PC-9 (cell line): ENCODE measurements at places on chromosomes 1 and 21.
A peak's percentile ranks its signal among the peaks of the same experiment; 100 is the strongest.

GRCh38 chr1:154270833-154271232, 1.6 kb upstream of the HAX1 start:
- H3K27me3 ChIP-seq: no peaks in the 10 kb centered on the region
- H3K27ac ChIP-seq: no peak overlapping the region
- no peak for DNase-seq

- DNase-seq: no peak
- H3K27me3 ChIP-seq: no peaks in the 10 kb centered on the region
- no peaks in the 10 kb centered on the region for H3K36me3 ChIP-seq
- no peak overlapping the region for H3K27ac ChIP-seq
These were observed 317.6 kb downstream of the DPYD start for GRCh38 chr1:97603218-97603617.

DNA sequence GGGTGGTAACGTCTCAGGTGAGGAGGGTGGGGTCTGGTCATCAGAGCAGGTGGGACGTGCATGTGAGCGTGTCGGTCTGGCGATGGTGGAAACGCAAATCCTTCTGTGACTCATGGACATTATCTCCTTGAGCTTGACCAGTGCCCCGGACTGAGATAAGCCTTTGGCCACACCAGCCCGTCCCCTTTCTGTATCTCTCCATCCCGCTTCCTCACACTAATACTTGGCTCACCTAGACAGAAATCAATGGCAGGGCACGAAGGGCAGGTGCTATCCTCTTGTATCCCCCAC, 7.9 kb upstream of the AQP10 start:
- no peaks in the 10 kb centered on the region for H3K4me1 ChIP-seq
- no peaks in the 10 kb centered on the region for H3K36me3 ChIP-seq
- DNase-seq: no peak

- no peak overlapping the region for H3K27ac ChIP-seq
- no peaks in the 10 kb centered on the region for H3K27me3 ChIP-seq
- no peak for DNase-seq
These were observed 28.4 kb upstream of the AHCTF1 start for GRCh38 chr1:246959944-246960693.

DNA sequence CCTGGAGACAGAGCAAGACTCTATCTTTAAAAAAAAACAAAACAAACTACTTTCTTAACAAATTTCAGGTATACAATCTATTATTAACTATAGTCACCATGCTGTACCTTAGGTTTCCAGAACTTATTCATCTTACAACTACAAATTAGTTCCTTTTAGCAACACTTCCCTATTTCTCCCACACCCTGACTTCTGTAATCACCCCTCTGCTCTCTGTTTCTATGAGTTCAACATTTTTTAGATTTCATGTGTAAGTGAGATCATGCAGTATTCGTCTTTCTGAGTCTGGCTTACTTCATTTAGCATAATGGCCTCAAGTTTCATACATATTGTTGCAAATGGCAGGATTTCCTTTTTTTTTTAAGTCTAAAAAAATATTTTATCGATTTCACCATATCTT, 77.9 kb upstream of the LPGAT1 start:
- H3K27me3 ChIP-seq: no peaks in the 10 kb centered on the region
- no peak overlapping the region for H3K4me3 ChIP-seq
- DNase-seq: no peak
- no peaks in the 10 kb centered on the region for H3K36me3 ChIP-seq

DNA sequence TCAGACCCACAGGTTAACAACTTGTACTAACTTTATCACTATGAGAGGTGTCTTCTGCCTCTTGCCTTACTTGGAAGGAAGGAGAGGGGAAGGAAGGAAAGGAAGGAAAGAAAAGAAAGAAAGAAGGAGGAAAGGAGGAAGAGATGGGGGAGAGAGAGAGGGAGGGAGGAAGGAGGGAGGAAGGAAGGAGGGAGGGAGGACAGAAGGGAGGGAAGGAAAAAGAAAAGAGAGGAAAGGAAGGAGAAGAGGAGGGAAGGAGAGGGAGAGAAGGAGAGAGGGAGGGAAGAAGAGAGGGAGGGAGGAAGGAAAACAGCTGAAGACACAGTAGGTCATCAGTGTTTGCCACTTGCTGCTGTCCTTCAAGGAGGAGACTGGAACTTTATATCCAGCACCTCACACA, 5.3 kb upstream of the SIPA1L2 start:
- no peak for DNase-seq
- H3K4me1 ChIP-seq: no peaks in the 10 kb centered on the region
- no peak overlapping the region for H3K27ac ChIP-seq
- no peak overlapping the region for H3K4me3 ChIP-seq
- H3K27me3 ChIP-seq: no peaks in the 10 kb centered on the region

DNA sequence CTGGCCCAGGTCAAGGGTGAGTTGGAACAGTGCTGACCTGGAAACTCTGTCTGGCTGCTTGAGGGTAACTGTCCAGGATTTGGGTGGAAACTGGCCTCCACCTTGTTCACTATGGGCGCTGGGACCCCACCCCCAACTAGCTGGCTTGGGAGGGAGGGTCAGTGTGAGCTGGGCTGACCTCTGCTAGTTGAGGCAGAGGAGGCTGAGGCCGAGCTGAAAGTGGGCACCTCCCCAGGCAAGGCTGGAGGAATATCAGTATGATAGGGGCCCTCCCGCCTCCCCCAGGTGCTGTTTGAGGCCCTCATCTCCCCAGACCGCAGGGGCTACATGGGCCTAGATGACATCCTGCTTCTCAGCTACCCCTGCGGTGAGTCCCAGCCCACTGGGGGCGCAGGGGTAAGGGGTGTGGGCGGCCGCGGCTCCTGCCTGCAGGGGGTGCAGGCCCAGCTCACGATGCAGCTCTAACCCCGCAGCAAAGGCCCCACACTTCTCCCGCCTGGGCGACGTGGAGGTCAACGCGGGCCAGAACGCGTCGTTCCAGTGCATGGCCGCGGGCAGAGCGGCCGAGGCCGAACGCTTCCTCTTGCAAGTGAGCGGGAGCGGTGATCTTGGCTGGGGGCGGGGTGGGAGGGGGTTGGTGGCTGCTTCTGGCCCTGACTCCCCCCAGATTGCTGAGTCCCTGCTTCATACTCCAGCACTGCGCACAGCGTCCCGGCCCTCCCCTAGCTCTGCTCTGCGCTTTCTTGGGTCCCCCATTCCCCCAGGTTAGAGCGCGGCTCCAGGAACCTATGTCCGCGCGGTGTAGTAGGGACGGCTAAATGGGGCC, 22.9 kb downstream of the PTPRU start:
- no peaks in the 10 kb centered on the region for H3K27me3 ChIP-seq
- no peaks in the 10 kb centered on the region for H3K36me3 ChIP-seq
- H3K4me1 ChIP-seq: 0 out of 2 replicates have a peak, but pooled peaks cover 8% of the 10 kb centered on the region
- no peak overlapping the region for H3K4me3 ChIP-seq
- no peak for DNase-seq

DNA sequence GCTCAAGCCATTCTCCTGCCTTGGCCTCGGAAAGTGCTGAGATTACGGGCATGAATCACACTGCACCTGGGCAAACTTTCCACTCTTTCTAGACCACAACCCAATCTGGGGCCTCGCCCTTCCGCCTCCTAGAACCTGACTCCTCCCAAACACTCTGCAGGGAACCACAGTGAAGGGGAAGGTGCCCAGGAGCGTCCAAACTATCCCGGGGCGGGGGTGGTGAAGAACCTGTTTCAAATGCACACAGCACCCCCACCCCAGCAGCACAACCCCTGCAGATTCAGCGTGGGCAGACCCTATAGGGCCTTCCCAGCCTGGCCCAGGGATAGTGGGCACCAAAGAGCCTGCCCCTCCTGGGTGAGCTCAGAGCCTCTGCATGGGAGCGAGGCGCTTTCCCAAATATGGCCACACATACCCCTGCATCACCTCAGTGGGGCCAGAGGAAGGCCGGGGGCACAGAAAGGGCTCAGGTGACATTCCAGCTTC, 86.9 kb downstream of the STUM start:
- no peaks in the 10 kb centered on the region for H3K36me3 ChIP-seq
- no peak overlapping the region for H3K27ac ChIP-seq
- DNase-seq: peak; percentile 71
- H3K27me3 ChIP-seq: no peaks in the 10 kb centered on the region
- H3K4me3 ChIP-seq: no peak overlapping the region
- peaks cover 22% of the 10 kb centered on the region for H3K4me1 ChIP-seq

DNA sequence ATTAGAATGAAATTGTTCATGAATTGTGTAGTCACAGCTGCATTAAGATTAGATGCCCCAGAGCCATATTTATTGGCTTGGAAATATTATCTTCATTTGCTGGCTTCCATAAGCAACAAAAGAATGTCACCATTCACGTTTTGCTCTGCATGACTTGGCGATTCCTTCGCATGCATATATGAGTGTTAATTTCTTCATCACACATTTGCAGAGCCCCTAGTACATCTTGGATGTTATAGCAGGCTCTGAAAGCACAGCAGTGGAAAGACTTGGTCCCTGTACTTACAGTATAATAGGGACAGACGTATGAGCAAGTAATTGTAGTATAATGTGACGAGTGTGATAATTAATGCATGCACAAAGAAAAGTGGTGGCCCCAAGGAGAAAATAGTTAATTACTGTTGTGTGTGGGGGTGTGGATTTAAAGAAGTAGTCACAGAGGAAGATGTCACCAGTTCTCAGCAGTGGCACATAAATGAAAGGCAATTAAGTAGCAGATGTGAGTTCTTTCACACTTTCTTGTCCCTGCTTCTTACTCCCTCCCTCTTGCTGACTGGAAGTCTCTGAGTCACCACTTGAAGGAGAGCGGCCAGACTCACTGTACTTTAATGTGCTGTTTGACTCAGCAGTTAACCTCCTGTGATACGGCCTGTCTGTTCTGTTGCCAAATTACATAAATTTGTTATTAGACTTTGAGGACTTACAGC, 21.0 kb downstream of the S100A10 start:
- peak; percentile 55 for DNase-seq
- H3K27me3 ChIP-seq: no peaks in the 10 kb centered on the region
- no peaks in the 10 kb centered on the region for H3K36me3 ChIP-seq
- H3K27ac ChIP-seq: peak overlapping the region; percentile 98

DNA sequence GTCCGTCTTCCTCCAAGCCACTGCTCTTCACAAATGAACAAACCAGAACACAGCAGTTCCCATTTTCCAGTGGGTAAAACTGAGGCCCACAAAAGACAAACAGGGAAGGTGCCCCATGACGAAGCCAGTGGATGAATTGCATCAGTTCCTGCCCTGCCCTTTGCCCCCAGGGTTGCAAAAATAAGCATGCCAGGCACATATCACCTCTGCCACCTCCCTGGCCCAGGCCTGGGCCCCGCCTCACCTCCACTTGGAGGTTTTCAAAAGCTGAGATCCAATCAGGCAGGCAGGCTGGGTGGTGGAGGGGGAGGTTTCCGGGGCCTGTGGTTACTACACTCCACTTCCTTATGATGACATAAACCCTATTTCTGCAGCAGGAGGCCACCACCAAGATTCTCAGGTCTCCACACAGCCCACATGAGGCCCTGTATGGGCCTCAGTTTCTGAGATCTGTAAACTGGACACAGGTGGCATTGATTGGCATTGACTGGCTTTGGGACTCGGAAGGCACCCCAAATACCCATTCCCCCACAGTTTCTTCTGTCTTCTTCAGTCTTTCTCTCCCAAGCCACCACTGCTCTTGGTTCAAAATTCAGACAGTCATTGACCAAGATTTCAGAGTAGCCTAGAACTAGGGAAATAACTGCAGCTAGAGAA, 4.1 kb downstream of the KIF21B start:
- no peaks in the 10 kb centered on the region for H3K27me3 ChIP-seq
- H3K4me3 ChIP-seq: no peak overlapping the region
- peak overlapping the region; percentile 73 for H3K27ac ChIP-seq
- H3K4me1 ChIP-seq: peaks cover 42% of the 10 kb centered on the region
- peak; percentile 76 for DNase-seq

GRCh38 chr1:157965584-157965983, 27.9 kb upstream of the KIRREL1 start:
- no peak for DNase-seq
- H3K27me3 ChIP-seq: peaks cover 18% of the 10 kb centered on the region; the same call in 1 of the 2 replicates
- no peaks in the 10 kb centered on the region for H3K36me3 ChIP-seq
- H3K4me3 ChIP-seq: no peak overlapping the region
- no peaks in the 10 kb centered on the region for H3K4me1 ChIP-seq

- no peak overlapping the region for H3K27ac ChIP-seq
- no peaks in the 10 kb centered on the region for H3K4me1 ChIP-seq
- H3K27me3 ChIP-seq: no peaks in the 10 kb centered on the region
- no peak for DNase-seq
- H3K4me3 ChIP-seq: no peak overlapping the region
These were observed 18.8 kb downstream of the RGS13 start for GRCh38 chr1:192654591-192655251.

DNA sequence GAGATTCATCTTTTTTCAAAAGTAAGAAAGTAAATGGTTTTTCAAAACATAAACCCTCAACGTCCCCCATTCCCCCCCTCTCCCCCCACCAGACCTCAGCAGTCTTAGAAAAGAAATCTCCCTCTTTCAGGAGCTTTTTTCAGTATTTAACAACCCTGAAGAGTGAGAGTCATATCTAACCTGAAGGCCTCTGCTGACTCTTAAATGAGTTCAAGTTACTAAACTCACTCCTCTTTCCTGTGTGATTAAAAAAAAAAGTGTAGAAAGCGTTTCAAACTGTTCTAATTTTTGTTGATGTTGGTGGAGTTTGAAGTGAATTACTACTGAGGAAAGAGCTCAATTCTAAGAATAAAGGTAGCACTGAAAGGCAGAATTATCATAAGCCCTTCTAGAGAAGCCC, 93.7 kb downstream of the VAV3 start:
- no peak overlapping the region for H3K27ac ChIP-seq
- H3K27me3 ChIP-seq: no peaks in the 10 kb centered on the region
- no peak for DNase-seq
- no peaks in the 10 kb centered on the region for H3K4me1 ChIP-seq
- H3K36me3 ChIP-seq: no peaks in the 10 kb centered on the region

- DNase-seq: peak; percentile 61
- H3K27me3 ChIP-seq: no peaks in the 10 kb centered on the region
- H3K27ac ChIP-seq: no peak overlapping the region
- no peaks in the 10 kb centered on the region for H3K4me1 ChIP-seq
- no peak overlapping the region for H3K4me3 ChIP-seq
These were observed 72.8 kb downstream of the XCL2 start for GRCh38 chr1:168470901-168471431.
